Stimulated activated CD4-positive, alpha-beta T cell treated with anti-CD3 and anti-CD28 coated beads, Interleukin-15, amount 100 ng/mL, for 48 hours (primary cell): ENCODE measurements at places on chromosomes 2 and 18.

DNA sequence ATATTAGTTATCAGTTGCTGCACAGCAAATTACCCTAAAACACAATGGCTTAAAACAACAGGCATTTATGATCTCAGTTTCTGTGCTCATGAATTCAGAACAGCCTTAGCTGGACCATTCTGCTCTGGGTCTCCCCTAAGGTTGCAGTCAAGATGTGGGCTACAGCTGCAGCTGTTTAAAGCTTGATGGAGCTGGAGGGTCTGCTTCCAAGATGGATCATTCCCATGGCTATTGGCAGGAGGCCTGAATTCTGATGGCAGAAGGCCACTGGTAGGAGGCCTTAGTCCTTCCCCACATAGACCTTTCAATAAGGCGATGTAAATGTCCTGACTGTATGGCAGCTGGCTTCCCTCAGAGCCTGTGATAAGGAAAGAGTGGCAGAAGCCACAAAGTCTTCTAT is 118.6 kb upstream of the SERPINE2 start:
- no peak for DNase-seq

DNA sequence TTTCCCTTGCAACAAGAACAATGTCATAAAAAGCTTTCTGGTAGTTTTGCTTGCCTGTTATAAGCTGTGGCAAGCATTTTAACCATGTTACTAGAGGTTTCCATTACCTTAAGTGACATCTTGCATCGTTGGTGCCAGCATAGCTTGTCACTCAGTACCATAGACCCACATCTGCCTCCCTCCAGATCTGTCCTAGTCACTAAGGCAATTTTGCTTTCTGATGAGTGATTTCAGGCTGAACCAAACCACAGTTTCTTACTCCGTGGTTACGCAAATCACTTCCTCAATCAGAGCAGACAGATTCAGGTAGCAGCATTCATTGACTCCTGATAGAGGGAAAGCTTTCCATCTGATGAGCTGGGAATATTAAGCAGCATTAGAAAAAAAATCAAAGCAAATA is 1057.5 kb upstream of the FAM98A start:
- DNase-seq: no peak

- DNase-seq: no peak
Observed at GRCh38 chr2:17355608-17356329, 162.5 kb downstream of the RAD51AP2 start.

GRCh38 chr2:183493040-183493439 is 368.8 kb downstream of the NUP35 start:
- DNase-seq: no peak
